ENCODE measurements at places on chromosomes 1 and 21.

- no peak for DNase-seq
Observed at GRCh38 chr1:2832506-2833453, 31.3 kb upstream of the TTC34 start.

GRCh38 chr1:185965870-185966269 lies 231.7 kb downstream of the HMCN1 start:
- peak; percentile 72 for DNase-seq

DNA sequence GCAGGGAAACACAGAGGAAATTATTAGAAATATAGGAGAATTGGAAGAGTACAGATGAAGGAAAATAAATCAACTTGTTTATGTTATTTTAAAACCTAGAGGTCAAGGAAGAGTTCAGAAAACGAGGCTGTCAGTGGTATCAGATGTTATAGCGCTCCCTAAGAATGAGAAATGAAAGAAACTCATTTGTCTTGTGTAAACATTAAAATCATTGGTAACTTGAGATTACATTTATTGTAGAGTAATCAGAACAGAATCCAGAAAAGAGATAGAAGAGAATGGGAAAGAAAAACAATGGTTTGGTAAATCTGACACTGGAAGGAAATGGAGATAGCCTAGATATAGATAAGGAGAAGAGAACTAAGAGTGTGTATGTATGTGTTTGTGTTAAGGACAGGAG lies 106.4 kb downstream of the ATF6 start:
- DNase-seq = no peak

- DNase-seq = no peak
Observed at GRCh38 chr1:159895286-159895685, 4.7 kb downstream of the CFAP45 start.

DNA sequence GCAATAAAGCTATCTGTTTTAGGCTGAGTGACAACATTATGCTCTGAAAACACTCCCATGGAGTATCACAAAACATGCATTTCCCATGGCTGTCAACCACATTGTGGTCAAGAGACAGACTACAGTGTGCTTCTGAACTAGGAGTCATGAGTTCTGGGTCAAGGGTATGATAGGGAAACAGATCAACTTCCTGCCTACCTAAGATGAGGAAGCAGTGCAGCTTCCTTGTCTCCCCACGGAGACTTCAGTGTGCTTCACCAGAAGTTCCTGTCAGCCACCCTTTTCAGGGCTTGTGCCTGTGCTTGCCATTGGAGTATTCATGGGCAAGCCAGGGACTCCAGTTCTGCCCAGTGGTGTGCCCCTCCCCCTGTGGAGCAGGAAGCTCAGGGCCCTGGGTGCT lies 19.9 kb downstream of the LCE3E start:
- DNase-seq = no peak

All from AG10803 (cell line).